ENCODE measurements at places on chromosomes 5 and 9. TPM values are rescaled to one million over a fixed set of nuclear protein-coding genes. Genes with fewer than 3 reads are reported as not detected.

DNA sequence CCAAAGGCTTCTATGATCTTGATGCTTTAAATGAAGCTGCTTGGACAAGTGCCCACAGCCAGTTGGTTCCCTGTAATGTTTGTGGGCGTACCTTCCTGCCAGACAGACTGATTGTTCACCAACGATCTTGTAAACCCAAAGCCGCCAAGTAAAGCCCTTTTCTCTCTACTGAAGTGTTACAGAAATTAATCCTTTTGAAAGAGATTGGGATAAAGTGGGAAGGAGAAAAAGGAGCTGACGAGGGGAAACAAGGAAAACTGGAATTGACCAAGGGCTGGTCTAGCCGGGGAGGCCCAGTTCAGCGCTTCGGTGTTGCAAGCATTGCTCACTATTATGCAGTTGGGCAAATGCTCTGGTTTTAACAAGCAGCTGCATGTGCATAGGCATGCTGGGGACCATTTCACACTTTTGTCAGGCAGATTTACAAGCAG lies 53.2 kb downstream of the ZNF474 start:
- DNase-seq, result peak; percentile 85

DNA sequence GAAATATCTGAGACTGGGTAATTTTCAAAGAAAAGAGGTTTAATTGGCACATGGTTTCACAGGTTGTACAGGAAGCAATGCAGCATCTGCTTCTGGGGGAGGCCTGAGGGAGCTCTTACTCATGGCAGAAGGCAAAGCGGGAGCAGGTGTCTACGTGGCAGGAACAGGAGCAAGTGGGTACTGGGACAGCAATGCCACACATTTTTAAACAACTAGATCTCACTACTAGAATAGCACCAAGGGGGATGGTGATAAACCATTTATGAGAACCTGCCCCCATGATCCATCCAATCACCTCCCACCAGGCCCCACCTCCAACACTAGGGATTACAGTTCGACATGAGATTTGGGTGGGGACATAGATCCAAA lies 47.6 kb upstream of the HOMER1 start:
- DNase-seq, result no peak

GRCh38 chr5:95891499-95891898 lies 69.0 kb upstream of the GLRX start:
- DNase-seq, result no peak

DNA sequence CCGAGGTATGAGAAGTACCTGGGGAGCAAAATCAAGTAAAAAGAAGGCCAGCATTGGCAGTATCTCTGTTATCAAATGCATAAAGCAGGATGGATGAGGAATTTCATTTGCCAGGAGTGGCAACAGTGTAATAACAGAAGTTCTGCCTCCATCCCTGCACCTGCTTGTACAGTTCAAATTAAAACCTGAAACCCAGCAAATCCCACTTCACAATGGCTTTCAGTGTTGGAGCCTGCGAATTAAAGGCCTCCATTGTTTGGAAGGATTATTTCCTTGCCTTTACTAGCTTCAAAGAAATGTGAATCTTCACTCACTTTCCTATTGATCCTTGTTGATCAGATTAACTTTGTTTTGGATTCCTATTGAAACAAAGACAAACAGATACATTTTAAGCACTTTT lies 31.5 kb upstream of the IRX1 start:
- DNase-seq, result no peak

DNA sequence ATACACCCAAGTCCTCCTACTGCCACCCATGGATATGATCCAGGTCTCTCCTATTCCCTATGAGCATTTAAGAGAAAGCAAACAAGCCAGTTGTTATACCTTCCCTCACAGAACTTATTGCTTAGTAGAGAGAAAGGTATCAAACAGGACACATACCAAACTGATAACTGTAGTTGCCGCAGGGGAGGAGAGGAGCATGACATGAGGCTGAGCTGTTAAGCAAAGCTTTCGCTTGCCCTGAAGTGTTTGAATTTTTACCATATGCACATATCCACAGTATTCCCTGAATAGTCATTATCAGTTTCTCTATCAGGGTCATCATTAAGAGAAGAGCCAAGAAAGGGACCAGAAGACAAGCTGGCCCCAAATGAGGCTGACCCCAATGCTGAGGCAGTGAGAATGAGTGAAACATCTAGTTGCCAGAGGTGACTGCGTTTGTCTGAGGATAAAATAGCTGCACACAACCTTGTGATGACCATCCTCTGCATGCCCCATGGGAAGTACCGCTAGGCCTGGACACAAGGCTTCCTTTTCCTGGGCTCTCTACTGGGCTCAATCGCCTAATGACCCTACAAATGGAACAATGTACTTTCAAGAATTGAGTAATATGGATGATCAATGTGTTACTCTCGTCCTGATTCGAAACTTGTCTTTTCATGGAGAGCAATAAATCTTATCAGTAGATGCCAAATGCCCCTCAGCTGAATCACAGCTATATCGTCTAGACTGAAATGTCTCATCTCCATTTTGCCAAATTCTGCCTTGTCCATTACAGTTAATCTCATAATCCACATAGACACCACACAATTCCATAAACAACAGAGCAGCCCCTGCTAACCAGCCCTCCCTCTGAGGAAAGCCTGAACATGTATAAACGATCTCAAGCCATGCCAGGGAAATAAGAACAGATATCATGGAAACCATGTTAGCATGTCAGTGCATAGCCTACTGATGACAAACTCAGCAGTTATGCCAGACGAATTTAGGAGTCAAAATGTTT lies 4.3 kb upstream of the IFNK start:
- no peak for DNase-seq

- no peak for DNase-seq
Measured at GRCh38 chr9:106218854-106219253, 524.5 kb downstream of the TMEM38B start.

DNA sequence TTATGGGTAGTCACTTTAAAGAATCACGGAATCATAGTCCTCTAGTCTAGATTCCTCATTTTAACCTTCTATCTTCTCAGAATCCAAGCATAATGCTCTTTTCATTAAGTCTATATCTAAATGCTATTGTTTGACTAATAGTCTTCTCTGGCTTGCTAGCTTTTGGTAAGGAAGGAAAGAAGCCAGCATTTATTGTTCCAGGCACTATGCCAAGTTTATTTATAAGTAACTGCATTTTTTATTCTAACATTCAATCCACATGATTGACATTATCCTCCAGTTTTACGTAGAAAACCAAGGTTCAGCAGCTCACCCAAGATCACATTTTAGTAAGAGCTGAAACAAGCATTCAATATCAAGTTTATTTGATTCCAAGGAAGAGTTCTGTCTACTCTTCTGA lies 254.2 kb downstream of the SAXO1 start:
- no peak for DNase-seq

GRCh38 chr9:93673021-93673838 lies 96.8 kb downstream of the PHF2 start:
- DNase-seq, result peak; percentile 52

DNA sequence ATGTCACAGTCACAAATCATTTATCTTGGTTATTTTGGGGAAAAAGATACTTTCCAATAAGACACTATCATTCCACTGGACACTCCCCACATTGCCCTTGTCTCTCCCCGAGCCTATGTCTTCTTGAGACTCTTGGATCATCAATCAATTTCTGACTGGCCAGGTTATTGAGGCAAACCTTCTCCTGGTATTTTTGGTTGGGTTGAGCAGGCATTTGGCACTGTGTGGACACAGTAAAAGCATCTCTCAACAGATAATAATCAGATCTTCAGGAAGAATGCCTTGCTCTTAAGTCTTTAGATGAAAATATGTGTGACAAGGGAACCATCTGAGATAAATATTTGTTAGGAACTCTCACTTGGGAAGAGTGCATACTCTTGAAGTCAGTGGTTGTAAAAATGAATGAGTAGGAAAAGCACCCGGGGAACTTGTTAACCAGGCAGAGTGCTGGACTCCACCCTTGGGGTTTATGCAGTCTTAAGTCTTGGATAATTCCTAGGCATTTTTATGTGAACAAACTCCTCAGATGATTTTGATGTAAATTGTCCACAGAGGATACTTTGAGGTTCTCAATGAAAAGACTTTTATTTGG lies 223.8 kb upstream of the CLINT1 start:
- DNase-seq, result no peak

DNA sequence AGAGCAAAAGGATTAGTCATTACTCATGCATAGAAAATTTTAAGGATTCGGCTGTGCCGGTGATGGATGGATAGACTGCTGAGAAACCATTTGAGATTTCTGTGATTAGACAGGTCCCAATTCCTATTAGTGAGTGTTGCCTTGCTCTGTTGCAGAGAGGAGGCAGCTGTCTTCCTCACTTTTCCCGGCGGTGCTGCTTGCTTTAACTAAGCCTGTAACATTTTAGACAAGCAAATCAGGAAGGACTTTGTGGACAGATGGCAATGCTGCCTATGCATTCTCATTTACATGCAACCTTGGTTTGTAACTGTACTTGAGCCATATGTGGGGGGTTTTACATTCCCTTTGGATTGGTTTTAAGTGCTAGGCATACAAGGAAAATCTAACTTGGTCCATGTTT lies 1176.3 kb downstream of the CDH18 start:
- DNase-seq, result no peak

DNA sequence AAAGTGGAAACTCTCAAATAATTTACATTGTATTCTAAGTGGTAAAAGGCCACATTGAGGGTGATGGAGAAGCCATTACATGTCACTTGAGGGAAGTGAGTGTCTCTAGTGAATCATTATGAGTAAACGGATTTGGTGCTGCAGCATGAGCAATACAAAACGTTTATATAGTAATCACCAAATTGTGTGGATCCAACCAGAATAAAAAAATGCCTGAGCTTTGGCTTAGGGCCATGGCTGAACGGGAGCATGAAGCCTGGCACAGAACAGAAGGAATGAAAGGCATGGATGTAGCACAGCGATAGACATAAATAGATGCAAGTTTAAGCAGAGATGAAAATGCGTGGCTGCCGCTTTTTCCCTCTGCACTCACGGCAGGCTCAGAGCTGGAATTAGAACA lies 58.3 kb downstream of the PTTG1 start:
- DNase-seq, result peak; percentile 84

DNA sequence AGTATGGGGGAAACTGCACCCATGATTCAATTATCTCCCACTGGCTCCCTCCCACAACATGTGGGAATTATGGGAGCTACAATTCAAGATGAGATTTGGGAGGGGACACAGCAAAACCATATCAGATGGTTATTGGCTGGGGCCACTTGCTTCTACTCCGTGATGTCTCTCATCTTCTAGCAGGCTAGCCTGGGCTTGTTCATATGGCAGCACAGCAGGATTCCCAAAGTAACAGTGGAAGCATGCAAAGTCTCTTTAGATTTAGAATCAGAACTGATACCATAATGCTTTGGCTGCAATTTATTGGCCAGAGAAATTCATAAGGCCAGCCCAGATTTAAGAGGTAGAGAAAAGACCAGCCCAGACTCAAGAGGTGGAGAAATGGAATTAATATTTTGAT lies 126.2 kb downstream of the PTTG1 start:
- no peak for DNase-seq

- DNase-seq, result peak; percentile 74
Measured at GRCh38 chr5:173868096-173868880, 19.9 kb upstream of the CPEB4 start.

DNA sequence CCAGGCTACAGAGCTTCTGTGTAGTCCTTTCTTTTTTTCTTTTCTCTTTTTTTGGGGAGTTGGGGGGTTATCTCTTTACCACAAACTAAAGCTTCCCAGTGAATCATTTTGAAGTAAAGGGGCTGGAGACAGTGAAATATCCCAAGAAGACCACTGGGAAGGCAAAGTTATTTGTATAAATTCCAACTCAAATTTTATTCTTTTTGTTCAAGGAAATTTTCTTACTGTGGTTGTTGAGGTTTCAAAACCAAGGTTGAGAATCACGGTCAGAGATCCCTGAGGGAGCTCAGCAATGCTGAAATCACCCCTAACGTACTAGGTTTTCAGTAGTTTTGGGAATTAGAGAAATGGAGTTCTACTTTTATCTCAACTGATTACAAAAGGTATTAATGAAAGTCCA lies 175.7 kb downstream of the ARHGEF28 start:
- DNase-seq, result no peak

- no peak for DNase-seq
Measured at GRCh38 chr9:22913518-22913917, 466.9 kb downstream of the DMRTA1 start.

DNA sequence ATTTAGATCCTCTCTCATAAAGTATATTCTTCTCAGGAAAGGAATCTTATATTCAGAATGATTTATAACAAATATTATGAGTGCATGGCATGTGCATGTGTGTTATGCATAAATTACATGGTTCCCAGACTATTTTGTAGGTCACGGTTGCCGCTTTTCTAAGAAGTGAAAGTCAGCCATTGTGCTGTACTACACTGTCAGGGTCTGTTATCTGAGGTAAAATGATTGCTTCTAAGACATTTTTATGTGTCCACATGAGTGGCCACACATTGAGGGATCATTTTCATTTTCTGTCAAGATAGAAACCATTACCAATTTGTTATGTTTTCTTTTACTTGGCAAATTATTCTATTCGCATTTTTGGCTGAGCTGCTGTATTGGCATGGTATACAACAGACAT lies 210.8 kb downstream of the CWC27 start:
- DNase-seq, result no peak

NRARP gene
- 0.12 TPM for total RNA-seq

WDR38 gene
- total RNA-seq, result 0.12 TPM

CCL19 gene
- total RNA-seq, result not detected

GAS1 gene
- total RNA-seq, result 0.60 TPM

ACOT12 gene
- not detected for total RNA-seq

PCAT7 gene
- total RNA-seq, result 0.36 TPM

RASGRF2 gene
- 0.98 TPM for total RNA-seq

TAF11L7 gene
- total RNA-seq, result not detected

ADRB2 gene
- total RNA-seq, result 0.59 TPM

BNC2 gene
- total RNA-seq, result 8.8 TPM

SMAD5 gene
- total RNA-seq, result 34.4 TPM

Measured in RPMI7951 (cell line).